Amniotic stem cell (primary cell): ENCODE measurements at places on chromosomes 12 and 14.

DNA sequence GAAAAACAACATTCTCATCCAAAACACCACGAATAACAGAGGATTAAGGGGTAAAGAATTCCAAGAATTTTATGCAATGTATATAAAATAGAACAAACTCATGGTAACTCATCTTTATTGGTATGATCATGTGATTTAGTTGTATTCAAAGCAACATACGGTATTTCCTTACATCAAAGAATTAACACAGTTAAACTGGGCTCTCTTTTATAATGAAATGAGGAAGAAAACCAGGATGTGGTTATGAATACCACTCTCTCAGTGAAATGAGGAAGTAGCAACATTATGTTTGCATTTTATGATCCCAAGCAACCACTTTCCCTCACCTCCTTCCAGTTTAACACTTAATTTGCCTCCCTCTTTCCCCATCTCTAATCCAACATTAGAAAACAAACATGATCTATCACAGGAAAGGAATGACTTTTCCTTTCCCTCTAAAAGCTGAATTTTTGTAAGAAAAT lies 22.9 kb downstream of the SPTLC2 start:
- no peak for DNase-seq

- DNase-seq, result no peak
These were observed 236.1 kb downstream of the GRIN2B start for GRCh38 chr12:13745111-13745860.

- DNase-seq, result no peak
These were observed 9.5 kb downstream of the NOC4L start for GRCh38 chr12:132153501-132154340.

DNA sequence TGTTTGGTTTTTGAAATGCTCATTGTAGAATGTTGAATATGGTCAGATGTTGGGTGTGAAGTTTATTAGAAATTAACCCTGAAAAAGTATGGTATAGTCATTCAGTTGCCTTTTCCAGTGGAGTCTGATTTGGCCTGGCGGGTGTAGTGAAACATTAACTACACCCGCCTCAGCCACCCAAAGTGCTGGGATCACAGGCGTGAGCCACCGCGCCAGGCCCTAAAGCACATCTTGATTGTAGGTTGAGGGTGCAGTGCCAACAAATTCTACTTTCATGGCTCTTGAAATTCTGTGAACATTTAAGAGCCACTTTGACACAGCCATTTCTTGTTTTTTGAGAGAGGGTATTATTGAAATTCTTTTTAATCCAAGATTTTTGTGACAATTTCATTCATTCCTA lies 624.9 kb downstream of the DIO2 start:
- no peak for DNase-seq

DNA sequence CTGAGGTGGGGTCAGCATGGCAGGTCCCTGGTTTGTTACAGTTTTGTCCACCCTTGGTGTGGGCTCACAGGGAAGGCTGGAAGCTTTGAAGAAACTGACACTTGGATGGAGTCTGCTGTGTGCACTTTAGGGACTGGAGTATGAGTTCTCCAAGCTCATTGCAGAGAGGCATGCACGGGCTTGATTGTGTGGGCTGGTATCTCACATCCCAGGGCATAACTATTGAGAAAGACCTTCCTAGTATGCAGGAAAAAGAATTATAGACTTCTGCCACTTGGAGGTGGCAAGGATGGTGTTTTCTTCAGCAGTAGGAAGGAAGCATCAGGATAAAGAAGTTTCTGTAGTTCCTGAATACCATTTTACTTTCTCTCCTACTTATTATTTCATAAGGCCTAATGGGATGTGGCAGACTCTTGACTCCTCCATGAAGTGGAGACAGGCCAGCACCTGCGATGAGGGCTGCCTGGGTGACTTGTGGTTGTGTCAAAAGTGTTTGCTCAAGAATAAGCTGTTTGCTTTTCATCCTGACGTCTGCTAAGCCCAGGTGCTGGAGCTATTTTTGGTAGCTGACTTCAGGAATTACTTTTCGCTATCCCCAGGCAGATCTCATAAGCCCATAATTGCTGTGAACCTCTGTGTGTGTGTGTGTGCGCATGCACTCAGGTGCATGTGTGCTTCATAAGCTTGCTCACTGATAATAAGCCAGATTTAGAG lies 125.8 kb downstream of the KTN1 start:
- DNase-seq, result no peak

- no peak for DNase-seq
These were observed 26.8 kb downstream of the CCDC177 start for GRCh38 chr14:69547701-69548348.

GRCh38 chr14:57864659-57865058 lies 1.2 kb downstream of the SLC35F4 start:
- DNase-seq, result no peak

DNA sequence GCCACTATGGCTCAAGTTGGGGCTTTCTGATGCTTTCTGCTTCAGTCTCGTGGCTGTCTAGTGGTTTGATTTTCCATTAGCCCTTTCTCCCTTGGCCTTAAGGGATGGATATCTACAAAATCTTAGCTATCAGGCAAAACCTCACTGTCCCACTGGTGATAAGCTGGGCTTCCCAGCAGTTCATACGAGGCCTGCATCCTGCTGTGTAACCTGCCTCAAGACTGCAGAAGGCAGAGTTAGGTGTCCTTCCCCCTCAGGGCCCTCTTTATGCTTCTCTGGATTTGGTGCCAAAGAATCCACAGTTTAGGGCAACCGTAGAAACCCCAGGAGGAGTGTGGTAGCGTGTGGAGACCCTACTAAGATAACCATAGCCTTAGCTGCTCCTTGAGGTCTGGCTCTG lies 38.9 kb downstream of the ETV6 start:
- no peak for DNase-seq

DNA sequence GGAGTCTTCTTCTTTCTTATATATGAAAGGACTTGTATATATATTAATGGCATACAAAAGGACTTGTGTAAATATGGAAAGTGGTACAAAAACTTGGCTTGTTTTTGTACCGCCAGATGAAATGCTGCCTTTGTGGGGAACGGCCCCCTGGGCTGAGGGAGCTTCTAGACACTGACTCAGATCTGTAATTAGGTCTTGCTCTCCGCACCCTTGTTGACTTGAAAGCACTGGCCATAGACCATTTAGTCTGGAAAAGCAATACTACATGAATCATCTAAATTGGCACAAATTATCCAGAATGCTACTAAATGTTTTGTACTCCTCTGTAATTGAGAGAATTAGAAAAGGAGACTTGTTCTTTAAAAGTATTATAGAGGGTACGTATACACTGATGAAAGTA lies 399.9 kb upstream of the RGS6 start:
- DNase-seq, result no peak

DNA sequence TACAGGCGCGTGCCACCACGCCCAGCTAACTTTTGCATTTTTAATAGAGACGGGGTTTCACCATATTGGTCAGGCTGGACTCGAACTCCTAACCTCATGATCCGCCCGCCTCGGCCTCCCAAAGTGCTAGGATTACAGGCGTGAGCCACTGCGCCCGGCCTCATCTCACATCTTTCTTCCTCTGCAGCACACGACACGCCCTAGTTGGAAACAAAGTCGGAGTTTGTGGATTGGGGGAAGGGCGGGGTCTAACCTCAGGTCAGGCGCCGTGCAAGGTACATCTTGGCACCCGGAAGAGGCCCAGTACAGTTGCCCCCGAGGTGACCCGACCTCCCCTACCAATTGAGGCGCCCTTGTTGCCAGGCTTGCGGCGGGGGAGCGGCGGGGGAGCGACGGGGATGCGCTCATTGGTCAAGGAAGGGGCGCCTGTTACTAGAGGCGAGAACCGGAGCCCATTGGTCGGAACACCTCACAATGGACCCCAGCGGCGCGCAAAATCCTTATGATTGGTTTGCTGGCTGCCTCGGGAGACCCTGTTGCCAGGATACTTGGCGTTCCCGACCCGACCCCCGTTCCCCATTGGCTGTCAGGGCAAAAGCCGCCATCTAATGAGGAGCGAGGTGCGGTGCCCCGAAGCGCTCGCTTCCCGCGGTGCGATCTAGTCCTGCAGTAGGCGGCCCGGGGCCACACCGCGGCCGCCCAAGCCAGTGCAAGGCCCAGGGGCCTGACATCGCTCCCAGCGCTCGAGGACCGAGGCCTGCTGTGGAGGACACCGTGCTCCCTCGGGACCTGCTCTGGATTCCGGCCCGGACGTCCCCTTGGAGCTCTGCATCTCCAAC lies at the start of gene REC8:
Gene REC8, plus strand, starts transcription at position 659 of the 839 bp plus-strand sequence. CDS start 473 bp downstream, outside the sequence.
- no peak for DNase-seq

DNA sequence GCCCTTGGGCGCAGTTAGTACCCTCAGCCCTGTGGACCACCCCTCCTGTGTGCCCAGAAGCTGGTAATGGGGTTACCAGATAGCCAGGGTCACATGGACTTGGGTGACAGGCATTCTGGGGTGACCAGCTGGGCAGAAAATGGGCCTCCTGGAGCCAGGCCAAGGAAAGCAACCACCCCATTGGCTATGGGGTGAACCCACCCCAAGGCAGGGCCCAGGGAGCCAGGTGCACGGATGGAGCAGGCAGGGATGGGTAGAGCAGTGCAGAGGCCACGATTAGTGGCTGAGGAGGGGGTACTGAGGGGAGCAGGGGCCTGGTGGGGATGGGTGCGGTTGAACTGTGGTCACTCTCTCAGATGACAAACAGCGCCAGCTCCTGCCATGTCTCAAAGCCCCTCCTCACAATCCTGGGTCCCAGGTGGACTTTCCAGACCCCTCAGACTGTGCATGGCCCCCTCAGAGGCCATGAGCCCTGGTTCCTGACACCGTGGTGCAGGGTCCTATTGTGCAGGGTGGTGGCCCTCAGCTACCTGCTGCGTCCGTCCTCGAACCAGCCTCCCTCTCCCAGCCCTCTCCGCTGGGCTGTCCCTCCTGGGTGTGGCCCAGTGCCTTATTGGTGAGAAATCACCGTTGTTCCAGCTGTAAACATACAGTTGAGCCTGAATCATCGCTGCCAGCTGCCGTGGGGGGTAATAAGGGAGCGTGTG lies 23.4 kb upstream of the BEGAIN start:
- no peak for DNase-seq

DNA sequence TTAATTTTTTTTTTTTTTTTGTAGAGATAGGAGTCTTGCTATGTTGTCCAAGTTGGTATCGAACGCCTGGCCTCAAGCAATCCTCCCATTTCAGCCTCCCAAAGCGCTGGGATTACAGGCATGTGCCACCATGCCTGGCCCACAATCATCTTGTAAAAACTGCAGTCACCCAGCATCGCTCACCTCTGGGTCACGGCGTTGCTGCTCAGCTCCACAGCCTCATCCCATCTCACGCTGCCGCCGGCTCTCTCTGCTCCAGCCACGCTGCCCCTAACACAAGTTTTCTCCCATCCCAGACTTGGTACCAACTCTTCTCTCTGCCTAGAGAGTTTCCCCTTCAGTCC lies 69.2 kb downstream of the MAP1LC3B2 start:
- DNase-seq, result no peak

GRCh38 chr14:89721956-89722355 lies 232.6 kb downstream of the EFCAB11 start:
- DNase-seq, result no peak

DNA sequence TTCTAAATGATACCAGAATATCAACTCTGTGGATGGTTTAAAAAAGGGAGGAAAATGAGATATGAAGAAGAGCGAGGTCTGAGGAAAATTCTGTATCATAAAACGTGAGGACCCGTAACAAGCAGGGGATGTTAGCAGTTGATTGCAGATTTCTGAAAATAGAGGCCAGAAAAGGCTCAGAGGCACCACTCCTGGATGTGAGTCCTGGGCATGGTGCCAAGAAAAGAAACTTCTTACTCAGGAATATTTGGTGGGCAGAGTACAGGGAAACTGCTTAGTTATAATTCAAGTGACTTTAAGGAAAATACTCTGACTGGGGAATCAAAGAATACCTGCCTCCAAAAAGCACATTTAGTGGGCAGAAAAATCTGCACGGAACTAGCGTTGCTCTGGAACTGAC lies 85.5 kb downstream of the PRICKLE1 start:
- no peak for DNase-seq

GRCh38 chr12:32420356-32420755 lies 21.0 kb downstream of the FGD4 start:
- DNase-seq, result no peak

GRCh38 chr12:50055831-50056638 lies 1.4 kb upstream of the ASIC1 start:
- no peak for DNase-seq

DNA sequence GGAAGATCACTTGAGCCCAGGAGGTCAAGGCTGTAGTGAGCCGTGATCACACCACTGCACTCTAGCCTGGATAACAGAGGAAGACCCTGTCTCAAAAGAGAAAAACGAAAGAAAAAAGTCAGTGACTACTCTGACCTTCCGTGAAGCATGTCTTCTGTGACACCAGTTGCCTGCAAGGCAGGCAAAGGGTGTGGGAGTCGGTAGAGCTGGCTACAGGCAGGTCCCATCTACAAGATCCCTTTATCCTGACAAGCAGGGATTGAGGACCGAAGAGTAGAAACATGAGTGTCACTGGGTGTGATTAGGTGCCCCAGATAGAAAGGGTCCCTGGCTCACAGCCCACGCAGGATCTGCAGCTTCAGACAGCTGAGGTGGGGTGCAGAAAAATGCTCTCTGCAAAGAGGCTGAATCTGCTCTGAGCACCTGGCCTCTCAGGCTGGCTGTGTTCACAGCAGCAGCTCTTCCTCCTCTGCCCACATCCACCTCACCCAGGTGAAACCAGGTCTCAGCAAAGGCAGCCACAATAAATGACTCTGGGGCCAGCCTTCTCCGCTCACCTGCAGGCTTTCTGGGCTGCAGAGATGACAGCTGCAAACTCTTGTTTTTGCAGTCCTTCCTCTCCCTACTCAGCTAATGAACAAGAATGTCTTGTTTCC lies 28.6 kb upstream of the HSP90B1 start:
- DNase-seq, result no peak

DNA sequence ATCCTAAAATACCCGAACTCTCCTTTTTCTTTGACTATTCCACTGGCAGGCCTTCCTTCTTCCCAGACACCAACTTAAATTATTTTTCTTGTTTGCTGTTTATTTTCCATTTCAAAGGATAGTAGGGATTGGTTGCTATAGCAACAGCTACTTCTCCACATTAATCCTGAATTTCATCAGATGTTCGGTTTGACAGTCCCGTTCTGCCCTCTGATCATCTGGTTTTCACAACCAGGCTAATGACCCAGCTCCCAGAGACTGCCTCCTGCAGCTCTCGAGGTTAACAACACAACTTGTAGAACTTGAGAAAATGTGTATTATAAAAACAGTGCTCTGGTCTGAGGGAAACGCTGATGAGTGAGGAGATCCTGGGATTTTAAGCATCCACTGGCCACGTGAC lies 45.5 kb downstream of the NUAK1 start:
- no peak for DNase-seq

GRCh38 chr14:77067632-77068516 lies 30.2 kb upstream of the CIPC start:
- peak; percentile 46 for DNase-seq

- no peak for DNase-seq
These were observed 5.2 kb downstream of the PPM1A start for GRCh38 chr14:60254176-60254575.

DNA sequence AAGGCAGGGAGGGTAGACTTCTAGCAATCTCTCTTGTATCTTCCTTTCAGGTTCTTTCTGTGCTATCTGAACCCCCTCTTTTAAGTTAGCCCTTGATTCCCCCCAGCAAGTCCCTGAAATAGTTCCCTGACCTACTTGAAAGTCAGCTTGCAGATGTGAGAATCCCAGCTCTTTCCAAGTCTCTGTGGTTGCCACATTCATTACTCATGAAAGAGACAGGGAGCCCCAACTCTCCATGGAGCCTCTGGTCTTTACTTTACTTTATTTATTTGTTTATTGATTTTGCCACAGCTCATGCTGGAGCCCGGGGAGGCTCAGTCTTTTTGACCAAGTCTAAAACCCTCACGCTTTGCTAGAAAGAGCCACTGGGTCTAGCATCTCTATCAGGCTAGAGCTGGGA lies 193.6 kb upstream of the FAR2 start:
- no peak for DNase-seq

GRCh38 chr14:36570065-36570464 lies 12.3 kb downstream of the NKX2-8 start:
- no peak for DNase-seq
